ENCODE measurements at places on chromosomes 6 and 20. TPM values are rescaled to one million over a fixed set of nuclear protein-coding genes. Genes with fewer than 3 reads are reported as not detected.

DNA sequence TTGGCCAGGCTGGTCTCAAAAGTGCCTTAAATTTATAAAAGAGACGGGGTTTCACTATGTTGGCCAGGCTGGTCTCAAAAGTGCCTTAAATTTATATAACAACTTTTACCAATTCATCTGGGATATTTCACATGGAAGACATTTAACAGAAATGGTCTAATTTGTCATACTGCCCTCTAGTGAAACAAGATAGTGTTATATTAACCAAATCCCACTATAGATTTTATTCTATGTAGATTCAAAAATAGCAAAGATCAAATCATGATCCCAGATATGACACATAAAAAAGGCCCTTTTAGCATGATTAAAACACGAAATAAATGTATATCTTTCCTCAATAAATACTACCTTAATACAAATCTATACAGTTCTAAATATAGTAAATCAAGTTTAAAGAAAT lies 102.8 kb upstream of the TFAP2D start:
- no peak for DNase-seq

DNA sequence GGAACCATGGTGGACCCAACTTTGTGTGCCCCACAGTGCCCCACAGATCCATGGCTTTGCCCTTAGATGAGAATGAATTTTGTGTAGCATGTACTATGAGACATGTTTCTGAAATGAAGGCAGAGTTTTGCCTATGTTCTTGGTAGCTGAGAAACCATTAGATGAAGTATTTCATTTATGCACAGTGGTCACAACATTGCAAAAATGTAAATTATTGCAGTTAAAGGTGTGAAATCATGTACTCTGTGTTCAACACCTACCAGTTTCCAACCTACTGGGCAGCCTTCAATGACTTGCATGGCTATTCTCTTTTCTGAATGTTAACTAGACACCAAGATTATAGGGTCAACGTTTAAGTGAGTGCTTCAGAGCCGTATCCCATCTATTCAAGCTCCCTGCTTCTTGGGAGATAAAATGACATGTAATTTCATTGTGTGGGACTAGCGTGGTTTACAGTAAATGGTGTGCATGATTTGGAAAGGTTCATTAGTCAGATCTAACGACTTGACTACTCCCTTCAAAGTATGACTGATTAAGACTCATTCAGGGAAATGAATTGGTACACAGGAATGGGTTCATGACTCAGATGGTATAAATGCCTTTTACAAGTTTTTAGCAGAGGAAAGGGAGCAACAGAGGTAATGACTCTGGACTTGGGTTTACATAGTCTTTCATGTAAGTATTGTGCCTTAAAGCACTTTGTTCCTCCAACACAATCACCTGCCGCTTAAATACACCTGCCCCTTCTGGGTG lies 106.1 kb upstream of the AKIRIN2 start:
- DNase-seq: no peak

DNA sequence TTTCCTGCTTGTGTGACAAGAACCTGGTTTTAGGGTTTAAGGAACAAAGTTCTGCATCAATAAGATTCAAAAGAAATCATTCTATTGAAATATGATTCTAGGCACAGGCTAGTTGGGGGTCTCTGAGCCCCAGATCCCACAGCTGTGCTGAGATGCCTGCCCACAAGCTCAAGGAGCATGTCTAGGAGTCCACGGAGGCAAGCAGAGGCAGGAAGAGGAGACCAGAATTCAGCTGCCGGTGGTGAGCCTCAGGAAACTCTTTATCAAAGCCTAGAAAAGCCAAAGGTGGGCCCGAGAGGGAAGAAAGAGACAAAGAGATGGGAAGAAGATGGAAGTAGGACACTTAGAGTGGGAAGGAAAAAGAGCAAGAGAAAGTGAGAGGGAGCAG lies 40.7 kb upstream of the DDR1 start:
- DNase-seq: no peak

Gene NR2E1
- not detected for polyA plus RNA-seq

DNA sequence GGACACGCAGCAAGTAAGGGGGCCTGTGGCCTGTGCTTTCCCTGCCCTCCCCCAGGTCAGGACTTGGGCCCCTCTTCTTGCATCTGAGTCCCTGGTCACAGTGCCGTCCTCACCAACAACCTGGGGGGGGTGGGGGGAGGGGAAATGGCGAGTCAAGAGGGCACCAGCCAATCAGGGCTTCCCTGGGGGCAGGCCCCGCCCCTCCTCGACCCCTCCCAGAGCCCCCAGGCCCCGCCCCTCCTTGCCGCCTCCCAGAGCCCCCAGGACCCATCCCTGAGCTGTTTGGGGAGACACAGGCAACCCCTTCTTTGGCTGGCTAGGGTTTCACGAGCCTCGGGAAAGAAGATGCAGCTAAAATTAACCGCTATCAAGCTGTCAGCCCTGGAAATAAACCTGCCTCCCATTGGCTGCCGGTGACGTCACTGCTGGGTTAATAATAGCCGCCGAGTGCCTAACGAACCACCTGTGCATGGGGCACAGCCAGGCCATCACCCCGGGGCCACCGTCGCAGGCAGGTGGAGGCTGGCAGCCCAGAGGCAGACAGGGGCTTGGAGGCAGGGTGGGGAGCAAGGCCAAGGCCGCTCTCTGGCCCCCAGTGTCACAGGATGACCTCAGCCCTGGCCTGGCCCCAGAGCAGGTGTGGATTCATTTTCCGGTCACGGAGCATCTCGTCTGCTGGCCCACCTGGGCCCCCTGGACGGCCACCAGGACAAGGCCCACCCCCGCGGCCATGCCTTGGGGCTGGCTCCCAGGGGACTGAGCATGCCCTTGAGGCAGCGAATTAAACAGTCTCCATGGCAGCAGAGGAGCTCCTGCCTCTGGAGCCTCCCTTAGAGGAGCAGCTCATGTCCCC lies 3.2 kb upstream of the EEF1A2 start:
- DNase-seq: no peak

Gene COL12A1
- 7.5 TPM for polyA plus RNA-seq

DNA sequence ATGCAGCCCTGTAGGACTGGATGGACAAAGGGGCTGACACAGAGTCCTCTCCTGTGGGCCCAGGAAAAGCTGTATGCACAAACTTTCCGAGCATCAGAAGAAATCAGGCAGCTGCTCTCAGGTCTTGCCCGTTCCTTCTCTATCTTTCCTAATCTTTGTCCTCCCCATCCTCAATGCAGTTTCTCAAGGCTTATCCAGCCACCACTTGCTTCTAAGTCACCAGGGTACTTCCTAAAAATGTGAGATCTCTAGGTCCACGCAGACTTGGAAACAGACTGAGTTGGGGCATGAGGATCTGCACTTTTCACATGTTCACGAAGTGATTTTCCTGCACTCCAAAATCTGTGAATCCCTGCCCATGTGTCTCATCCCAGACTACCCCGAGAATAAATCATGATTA lies 394.5 kb upstream of the SLC35B3 start:
- DNase-seq: no peak

GRCh38 chr6:80363501-80364122 lies 257.1 kb downstream of the BCKDHB start:
- no peak for DNase-seq

Gene OR2B6
- 0.18 TPM for polyA plus RNA-seq

DNA sequence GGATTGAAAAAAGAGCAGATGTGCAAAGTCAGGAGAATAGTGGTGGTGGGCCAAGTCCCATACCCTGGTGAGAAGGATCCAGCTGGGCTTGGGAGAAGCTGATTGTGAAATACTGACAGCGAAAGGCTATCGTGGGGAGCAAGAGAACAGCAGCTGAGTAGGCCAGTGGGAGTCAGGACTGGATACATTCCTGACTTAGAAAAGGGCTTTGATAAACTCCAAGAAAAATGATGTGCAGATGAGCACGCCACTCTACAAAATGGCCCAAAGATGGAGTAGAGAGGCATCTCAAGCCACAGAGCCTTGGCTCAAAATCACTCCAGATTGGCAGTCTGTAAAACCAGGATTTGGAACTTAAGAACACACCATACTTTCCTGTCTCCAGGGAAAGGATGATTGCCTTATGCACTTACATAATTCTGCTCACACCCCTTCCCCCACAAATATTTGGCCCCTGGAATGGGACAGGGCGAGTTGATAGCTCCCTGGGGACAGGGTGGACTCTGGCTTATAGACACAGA lies 578.7 kb downstream of the MAFB start:
- DNase-seq: no peak

All from A549 (cell line).